ENCODE measurements at places on chromosomes 11 and 22. TPM values are rescaled to one million over a fixed set of nuclear protein-coding genes. Genes with fewer than 3 reads are reported as not detected.

The CD3G gene
- 145 TPM for total RNA-seq

The NNMT gene
- total RNA-seq, result not detected

DNA sequence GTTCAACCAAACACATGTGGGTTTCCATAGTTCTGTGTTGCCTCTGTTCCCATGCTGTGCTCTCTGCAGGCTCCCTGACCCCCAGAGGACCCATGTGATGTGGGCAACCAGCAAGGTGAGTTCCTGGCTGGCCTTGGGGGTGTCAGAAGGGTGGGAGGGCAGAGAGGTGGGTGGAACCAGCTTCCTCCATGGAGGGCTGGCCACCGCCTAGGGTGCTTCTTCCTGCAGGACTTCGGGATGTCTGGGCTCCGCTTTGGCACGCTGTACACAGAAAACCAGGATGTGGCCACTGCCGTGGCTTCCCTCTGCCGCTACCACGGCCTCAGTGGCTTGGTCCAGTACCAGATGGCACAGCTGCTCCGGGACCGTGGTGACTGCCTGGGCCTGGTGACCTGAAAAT is 14.5 kb upstream of the EXT2 start:
- H3K4me1 ChIP-seq, result no peaks in the 10 kb centered on the region
- no peak overlapping the region for H3K27ac ChIP-seq
- H3K27me3 ChIP-seq, result no peaks in the 10 kb centered on the region
- peaks cover 27% of the 10 kb centered on the region for H3K36me3 ChIP-seq
- no peak overlapping the region for H3K4me3 ChIP-seq

DNA sequence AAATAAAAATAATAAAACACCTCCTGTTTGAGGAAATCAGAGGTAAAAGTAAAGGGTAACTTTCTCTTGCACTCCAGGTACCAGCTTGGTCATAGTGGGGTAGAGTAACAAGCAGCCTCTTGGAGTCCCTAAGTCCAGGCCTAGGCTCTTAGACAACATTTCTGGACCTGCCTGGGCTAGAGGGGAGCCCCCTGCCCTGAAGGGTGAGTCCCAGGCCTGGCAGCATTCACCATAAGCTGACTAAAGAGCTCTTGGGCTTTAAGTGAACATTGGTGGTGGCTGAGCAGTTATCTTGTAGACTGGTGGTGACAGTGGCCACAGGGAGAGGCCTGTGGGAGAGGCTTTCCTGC is 18.6 kb upstream of the OR56A3 start:
- no peaks in the 10 kb centered on the region for H3K27me3 ChIP-seq
- H3K27ac ChIP-seq, result no peak overlapping the region
- no peak for DNase-seq
- no peaks in the 10 kb centered on the region for H3K4me1 ChIP-seq
- H3K4me3 ChIP-seq, result no peak overlapping the region

GRCh38 chr11:61860054-61860903 is 31.1 kb downstream of the FADS3 start:
- H3K27me3 ChIP-seq, result no peaks in the 10 kb centered on the region
- no peak overlapping the region for H3K27ac ChIP-seq

- no peak overlapping the region for H3K27ac ChIP-seq
- H3K4me1 ChIP-seq, result no peaks in the 10 kb centered on the region
- no peak overlapping the region for H3K4me3 ChIP-seq
Measured at GRCh38 chr11:26575946-26576345, 3.9 kb upstream of the MUC15 start.

DNA sequence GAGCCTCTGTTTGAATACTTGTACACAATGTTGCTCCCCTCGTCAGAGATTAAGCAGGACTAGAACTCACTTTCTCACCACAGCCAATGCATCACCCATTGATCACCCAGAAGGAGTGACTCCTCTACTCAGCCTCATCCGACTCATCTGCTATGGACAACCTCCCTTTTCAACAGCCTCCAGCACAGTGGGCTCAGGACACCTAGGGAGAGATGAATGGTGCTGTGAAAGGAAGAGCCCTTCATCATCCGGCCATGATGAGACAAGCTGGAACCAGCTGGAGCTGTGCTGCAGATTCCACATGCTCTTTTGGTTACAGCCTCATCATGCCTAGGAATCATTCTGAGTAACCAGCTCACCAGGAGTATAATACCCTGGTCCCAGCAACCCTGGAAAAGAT is 15.5 kb downstream of the C11orf91 start:
- no peak for DNase-seq
- peaks cover 27% of the 10 kb centered on the region for H3K27me3 ChIP-seq
- no peak overlapping the region for H3K4me3 ChIP-seq

DNA sequence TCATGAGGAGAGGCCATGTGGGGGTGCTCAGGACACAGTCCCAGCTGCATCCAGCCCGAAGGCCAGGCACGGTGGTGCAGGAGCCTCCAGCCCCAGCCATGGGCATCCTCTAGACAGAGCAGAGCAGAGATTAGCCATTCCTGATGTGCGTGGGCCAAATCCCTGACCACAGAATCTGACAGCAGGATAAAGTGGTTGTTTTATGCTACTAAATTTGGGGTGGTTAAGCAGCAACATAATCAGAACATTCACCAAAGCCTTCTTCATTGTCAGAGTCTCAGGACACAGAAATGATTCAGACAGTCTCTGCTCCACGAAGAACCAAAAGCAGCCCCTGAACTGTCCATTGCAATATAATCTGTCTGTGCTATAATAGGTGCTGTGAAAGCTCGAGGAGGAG is 19.7 kb downstream of the RASD2 start:
- no peak overlapping the region for H3K4me3 ChIP-seq
- DNase-seq, result no peak
- H3K4me1 ChIP-seq, result peaks cover 7% of the 10 kb centered on the region

GRCh38 chr11:102513869-102514268 is 16.7 kb downstream of the MMP7 start:
- no peaks in the 10 kb centered on the region for H3K4me1 ChIP-seq
- no peak for DNase-seq
- H3K27me3 ChIP-seq, result peaks cover 6% of the 10 kb centered on the region

- H3K4me1 ChIP-seq, result peaks cover 19% of the 10 kb centered on the region
- peaks cover 4% of the 10 kb centered on the region for H3K27me3 ChIP-seq
- H3K36me3 ChIP-seq, result no peaks in the 10 kb centered on the region
- DNase-seq, result no peak
Measured at GRCh38 chr11:6237266-6237665, 1.6 kb upstream of the CNGA4 start.

DNA sequence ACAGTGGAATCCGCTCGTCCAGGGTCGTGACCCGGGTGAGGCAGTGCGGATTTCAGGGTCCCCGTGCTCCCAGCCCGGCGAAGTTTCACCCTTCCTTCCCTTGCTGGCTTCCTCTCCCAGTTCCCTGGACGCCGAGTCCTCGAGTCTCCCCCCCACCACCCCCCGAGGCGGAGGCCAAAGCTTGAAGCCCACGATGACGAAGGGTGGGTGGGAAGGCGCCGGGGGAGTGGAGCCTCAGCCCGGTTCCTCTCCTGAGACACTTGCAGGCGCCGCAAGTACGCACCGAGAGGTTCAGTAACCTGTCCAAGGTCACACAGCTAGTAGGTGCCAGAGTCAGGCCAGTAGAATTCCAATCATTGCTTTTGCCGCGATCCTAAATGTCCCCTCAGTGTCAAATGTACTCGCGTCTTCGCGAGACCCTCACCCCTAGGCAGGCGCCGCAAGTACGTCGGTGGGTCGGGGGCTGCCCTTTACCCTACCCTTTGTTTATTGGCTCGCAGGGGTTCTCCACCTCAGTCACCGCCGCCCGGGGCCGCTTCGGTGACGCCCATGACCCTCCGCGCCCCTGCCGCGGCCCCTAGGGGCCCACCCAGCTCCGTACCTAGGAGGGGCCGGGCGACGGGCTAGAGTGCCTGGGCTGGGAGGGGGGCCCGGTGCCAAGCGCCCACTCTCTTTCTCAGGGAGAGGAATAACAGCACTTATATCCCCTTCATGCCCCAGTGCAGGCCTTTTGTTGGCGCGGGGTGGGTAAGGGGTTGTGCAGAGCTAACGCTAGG is 5.7 kb upstream of the CHRM1 start:
- peaks cover 77% of the 10 kb centered on the region for H3K27me3 ChIP-seq
- no peak for DNase-seq

All from activated CD4-positive, alpha-beta T cell treated with anti-CD3 and anti-CD28 coated beads, Interleukin-2, amount 10 ng/mL, durations not matched to agents 24 days and 14 days (primary cell).